ENCODE measurements at places on chromosomes 1 and 21.

GRCh38 chr1:113320272-113320671 lies 70.0 kb upstream of the MAGI3 start:
- no peak for DNase-seq

DNA sequence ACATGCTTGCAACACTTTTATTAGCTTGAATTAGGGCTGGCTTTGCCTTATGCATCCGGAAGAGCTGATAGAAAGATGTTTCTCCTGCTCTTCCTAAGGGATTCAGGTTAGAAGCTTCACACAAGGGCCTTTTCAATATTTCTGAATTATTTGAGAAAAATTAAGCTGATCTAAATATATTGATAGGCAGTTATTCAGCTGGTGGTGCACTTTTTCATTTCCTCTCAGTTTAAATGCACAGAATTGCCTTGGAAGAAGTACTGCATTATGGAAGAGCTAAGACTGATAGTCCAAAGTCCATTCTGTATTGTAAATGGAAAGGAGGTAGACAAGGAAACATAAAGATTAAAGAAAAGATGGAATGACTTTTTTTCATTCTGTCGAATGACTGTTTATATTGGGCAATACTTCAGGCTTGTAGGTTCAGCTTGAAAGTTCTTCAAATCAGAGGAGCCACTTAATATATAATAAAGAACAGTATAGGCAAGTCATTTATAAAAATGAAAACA lies 398.4 kb upstream of the B3GALT2 start:
- no peak for DNase-seq

- DNase-seq, result no peak
Observed at GRCh38 chr1:54135436-54136120, 17.2 kb downstream of the CDCP2 start.

GRCh38 chr1:2376261-2376741 lies 15.1 kb downstream of the MORN1 start:
- no peak for DNase-seq

GRCh38 chr1:161172349-161172748 lies 5.0 kb downstream of the B4GALT3 start:
- DNase-seq, result no peak

DNA sequence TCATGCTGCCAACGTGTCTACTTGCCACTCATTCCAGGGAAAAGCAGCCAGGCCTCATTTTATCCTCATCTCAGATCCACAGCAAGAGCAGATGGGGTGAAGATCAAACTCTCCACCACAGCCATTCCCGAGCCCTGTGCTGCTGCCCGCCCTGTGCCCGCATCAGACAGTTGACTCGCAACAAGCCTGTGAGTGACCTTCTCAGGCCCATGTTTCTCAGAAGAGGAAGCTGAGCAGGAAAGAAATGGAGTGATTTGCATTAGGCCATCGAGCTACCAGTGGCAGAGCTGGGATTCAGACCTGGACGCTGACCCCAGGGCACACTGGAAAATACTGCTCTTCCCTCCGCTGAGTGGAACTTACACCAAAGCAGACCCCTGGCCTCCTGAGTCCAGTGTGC lies 1.2 kb downstream of the CNR2 start:
- no peak for DNase-seq

DNA sequence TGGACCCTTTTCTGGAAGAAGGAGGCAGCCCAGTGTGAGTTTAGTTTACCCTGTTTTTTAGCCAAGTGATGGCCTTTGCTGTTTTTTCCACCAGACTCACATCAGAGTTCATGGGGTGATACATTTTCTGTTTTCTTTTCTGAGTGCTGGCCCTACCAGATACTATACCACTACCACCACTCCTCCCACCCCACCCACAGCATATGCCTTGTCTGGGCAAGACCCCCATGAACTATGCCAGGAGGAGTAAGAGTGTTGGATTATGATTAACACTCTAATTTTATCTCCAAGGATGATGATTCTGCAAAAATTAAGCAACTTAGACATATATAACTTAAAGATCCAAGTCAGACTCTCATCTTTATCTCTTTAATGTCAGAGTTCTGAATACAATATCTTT lies 26.1 kb downstream of the FABP3 start:
- no peak for DNase-seq

- no peak for DNase-seq
Observed at GRCh38 chr1:244029124-244029523, 22.0 kb upstream of the ZBTB18 start.

DNA sequence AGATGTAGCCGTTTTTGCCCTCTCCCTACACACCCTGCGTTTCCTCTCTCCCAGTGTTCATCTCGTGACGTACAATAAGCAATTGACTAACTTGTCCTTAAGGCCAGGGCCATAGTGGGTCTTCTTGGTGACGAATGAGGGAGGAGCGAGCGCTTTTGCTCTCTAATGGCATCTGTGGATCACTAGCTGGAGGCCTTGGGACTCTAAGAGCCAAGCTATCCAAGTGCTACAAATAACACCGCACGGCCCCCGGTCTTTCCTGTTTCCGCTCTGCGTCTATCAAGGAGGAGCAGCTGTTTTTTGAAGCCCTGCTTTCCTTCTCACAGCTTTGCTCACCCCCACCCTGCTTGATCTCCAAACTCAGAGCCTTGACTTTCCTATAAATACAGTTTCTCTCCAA lies 25.2 kb downstream of the EVA1C start:
- DNase-seq, result no peak

DNA sequence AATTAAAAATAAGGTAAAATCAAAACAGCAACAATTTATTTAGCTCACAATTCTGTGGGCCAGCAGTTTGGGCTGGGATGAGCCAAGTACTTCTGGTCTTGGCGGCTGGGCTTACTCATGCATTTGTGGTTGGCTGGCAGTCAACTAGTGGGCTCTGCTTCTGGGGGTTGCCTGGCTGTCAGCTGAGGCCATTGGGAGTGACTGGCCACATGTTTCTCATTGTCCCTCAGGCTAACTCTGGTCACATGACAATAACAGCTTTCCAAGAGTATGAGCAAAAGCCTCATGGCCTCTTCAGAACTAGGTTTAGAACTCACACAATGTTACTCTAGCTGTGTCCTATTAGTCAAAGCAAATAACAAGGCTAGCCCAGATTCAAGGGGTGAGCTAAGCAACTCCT lies 15.6 kb upstream of the CHIA start:
- peak; percentile 30 for DNase-seq

DNA sequence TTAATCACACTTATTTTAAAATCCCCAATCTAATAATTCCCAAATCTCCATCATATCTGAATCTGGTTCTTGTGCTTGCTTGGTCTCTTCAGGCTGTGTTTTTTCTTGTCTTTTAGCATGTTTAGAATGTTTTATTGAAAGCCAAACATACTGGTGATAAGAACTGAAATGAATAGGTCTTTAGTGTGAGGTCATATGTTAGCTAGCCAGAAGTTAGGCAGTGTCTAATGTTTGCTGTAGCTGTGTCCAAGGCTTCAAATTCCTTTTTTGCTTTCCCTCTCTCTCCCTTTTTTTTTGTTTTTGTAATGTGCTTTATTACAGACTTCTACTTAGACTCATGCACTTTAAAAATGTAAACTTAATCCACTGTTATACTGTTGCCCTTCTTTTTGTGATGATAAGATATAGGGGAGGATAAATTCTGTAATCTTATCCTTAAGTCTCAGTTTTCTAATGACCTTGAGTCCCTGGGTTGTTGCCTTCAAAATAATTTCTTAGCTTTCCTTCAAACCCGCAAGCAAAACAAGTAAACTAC lies 725.1 kb downstream of the BRINP3 start:
- no peak for DNase-seq

GRCh38 chr1:104648269-104648691 lies 898.6 kb downstream of the AMY1C start:
- no peak for DNase-seq

- no peak for DNase-seq
Observed at GRCh38 chr1:14800500-14801076, 202.1 kb downstream of the KAZN start.

- DNase-seq, result peak; percentile 70
Observed at GRCh38 chr1:246002725-246003441, 504.2 kb downstream of the SMYD3 start.

DNA sequence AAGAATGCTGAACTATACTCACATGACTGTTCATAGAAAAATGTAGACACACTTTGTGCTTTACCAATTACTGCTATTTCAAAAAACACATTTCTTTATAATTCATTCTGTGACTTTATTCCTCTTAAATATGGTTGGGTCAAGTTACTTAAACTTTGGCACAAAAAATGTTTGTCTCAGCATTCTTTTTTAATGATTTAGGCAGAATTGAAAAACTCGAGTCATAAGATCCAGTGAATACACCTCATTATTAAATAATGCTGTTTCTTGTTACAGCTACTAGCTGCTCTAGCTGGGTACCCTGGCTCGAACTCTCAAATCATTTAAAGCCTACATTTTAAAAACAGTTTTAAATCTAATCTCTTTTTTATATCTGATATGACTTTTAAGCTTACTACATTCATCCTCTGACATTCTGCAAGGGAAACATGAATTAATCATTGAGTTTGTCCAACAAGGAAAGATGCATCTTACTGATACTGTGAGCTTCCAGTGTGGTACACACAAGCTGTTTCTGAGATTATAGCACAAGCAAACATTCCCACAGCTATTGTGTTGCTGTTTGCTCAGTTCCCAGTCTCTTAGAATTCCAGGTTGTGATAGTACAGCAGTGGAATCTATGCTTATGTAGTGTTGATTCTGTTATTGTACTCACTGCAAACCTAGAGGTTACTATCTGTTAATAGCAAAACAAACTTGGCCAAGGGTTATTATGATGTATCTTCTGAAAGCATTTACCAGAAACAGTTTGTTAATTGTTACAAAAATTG lies 746.5 kb downstream of the USP25 start:
- no peak for DNase-seq

DNA sequence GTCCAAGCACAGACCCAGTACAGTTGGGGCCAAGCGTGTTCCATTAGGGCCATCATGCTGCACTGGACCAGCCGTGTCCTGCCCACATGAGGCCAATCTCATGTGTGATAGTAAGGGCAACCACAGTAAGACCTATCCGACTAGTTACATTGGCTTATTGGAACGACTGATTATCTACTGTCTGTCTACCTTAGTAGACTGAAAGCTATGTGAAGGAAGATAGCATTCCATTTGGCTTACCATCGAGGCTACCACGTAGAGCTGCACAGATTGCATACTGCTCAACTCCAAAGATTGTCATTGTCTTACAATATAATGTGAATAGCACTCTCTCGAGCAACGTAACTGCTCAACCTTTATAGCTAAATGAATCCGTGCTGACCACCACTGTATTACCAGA lies 10.6 kb downstream of the PTGER3 start:
- DNase-seq, result no peak

GRCh38 chr1:41357451-41358101 lies 3.7 kb upstream of the FOXO6 start:
- no peak for DNase-seq

DNA sequence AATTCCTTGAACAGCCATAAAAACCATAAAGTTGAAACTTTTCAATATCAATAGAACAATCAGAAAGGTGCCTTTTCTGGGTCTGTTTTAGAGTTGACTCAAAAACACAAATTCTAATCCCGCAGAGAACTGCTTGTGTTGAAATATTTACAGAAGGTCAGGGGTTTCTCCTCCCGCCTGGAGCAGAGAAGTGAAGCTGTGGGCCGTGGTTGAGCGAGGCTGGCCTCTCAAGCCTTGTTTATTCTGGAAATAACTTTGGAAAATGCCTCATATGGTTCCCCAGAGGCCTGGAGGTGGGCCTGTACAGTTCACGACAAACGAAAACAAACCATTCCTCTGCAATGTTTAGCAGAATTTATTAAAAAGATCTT lies 90.8 kb upstream of the ERRFI1 start:
- DNase-seq, result no peak

DNA sequence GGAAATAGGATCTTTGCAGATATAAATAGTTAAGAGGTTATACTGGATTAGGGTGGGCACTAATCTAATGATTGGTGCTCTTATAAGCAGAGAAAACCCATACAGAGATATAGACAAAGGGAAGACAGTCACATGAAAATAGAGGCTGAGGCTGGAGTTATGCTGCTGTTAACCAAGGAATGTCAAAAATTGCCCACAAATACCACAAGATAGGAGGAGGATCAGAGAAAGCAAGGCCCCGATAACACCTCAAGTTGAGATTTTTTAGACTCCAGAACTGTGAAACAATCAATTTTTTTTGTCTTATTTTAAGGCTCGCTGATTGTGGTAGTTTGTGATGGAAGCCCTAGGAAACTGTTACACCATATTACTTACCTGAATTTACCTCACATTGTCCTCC lies 513.2 kb downstream of the COL11A1 start:
- no peak for DNase-seq

DNA sequence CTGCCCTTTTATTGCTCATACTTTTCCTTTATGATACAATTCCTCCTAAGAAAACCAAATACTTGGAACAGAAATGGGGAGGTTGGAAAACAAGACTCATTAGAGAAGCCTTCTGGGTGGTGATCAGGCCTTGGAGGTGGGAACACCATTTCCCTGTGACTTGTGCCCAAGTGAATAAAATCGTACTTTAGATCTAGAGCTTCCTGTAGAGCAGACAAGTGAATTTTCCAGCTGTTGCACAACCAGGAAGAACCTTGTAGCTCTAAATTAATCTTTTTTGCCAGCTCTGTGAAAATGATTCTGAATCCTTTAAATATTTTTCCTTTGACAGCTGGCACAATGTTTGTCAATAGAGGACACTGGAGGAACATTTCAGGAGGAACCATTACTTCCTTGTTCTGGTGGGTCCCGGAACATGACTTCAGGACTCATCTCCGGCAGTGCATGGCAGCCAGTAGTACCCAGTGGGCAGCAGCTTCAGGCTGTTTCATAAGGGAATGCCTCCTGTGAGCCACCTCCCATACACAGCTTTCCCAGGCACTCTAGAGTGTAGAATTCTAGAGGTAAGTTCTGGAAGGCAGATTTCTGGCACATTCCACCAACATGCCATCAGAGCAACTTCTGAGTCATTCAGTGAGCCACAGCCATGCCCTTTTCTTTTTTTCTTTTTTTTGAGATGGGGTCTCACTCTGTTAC lies 5.5 kb upstream of the SNAPIN start:
- DNase-seq, result no peak

DNA sequence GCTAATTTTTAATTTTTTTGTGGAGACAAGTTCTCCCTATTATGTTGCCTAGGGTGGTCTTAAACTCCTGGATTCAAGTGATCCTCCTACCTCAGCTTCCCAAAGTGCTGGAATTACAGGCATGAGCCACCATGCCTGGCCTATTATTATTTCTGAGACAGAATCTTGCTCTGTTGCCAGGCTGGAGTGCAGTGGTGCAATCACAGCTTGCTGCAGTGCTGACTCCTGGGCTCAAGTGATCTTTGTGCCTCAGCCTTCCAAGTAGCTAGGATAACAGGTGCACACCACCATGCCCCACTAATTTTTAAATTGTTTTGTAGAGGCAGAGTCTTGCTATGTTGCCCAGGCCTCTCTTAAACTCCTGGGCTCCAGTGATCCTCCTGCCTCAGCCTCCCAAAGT lies 196.3 kb downstream of the CAMTA1 start:
- DNase-seq, result no peak

GRCh38 chr1:172946814-172947507 lies 103.8 kb downstream of the TNFSF18 start:
- DNase-seq, result no peak

- no peak for DNase-seq
Observed at GRCh38 chr1:27979151-27979858, 19.5 kb downstream of the XKR8 start.

All from amygdala (tissue), 56 donors.